ENCODE measurements at places on chromosomes 2 and 18.

DNA sequence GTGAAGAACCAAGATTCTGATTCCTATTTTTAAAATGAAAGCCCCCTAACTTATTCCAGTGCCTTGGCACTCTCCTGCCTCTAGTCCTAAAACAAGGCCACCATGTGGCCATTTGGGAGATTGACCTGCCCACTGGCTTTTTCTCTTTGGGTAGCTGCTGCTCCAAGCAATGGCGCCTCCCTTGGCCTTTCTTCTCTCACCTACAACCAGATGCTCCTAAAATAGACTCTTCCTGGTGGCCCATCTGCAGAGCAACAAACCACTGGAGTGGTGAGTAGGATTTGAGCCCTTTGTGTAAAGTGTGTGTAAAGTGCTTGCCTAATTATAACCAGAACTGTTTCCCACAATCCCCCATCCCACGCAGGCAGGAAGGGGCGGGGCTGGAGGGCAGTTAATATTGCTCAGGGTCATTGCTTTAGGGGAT is 114.2 kb downstream of the FHOD3 start:
- no peak for DNase-seq

GRCh38 chr18:2108591-2108990 is 462.7 kb downstream of the METTL4 start:
- no peak for DNase-seq

GRCh38 chr18:28485918-28486317 is 309.0 kb upstream of the CDH2 start:
- no peak for DNase-seq

DNA sequence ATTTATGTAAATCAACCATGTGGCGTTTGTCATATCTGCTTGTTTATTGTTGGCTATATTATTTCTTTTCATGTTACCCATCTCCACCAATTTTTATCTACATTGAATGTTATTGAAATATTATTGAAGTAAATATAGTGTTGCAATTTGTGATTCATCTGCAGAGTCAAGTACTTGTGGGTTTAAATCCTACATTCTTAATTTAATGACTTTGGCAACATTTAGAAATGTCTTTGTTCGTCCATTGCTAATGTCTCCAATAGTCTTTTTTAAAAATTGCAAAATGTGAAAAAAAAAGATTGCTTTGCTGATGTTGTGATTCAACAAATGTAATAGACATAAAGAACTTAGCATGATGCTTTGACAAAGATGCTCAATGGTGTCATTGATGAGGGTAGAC is 1572.8 kb upstream of the PIK3C3 start:
- no peak for DNase-seq

- DNase-seq: no peak
These were observed 85.0 kb downstream of the VSNL1 start for GRCh38 chr2:17625446-17625845.

- DNase-seq: no peak
These were observed 476 bp downstream of the MSTN start for GRCh38 chr2:190062053-190062452.

DNA sequence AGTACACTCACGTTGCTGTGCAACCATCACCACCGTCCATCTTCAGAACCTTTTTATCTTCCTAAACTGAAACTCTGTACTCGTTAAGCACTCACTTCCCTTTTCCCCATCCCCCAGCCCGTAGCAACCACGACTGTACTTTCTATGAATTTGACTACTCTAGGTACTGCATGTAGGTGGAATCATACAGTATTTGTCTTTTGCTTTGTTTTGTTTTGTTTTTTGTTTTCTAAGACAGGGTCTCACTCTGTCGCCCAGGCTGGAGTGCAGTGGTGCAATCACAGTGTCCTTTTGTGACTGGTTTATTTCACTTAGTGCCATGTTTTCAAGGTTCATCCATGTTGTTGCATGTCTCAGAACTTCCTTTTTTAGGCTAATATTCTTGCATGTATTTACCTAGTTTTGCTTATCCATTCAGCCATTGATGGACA is 7.0 kb upstream of the TYMS start:
- DNase-seq: no peak

- DNase-seq: no peak
These were observed 3.9 kb upstream of the PXDN start for GRCh38 chr2:1748176-1748740.

DNA sequence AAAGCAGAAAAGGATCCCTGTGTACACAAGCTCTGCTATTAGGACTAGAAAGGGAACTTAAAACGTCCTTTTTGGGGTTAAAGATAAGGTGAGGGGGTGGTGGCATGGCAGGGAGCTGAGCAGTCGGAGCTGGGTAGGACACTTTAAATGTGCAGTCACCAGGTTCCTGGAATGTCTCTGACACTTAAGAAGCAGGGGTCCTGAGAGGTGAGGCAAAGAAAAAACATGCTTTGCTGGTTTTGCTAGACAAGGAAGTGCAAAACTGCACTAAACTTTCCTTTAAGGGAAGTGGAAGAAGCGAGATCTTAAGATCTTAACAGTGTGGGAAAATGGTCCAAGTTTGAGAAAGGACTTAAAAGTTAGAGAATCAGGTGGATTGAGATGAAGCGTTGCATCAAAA is 99.5 kb upstream of the MAP3K20 start:
- DNase-seq: no peak
